ENCODE measurements at places on chromosomes 2 and 18.

DNA sequence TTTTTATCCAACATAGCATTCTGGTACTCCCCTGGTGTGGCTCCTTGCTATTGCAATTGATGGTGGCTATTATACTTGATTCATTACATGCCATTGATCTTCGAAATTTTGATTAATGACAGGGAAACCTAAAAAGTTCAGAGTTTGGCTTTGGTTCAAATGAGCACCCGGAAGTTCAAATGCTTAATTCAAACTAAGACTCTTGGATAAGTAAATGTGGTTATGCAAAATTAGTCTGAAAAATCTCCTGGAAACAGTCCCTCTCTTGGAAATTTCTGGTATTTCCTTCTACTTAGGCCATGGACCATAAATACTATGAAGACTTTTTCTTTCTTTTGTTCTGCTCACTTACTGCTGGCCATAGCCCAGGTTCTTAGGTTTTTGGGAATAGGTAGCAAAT is 65.3 kb upstream of the SMIM21 start:
- no peak for DNase-seq

GRCh38 chr2:32166115-32166574 is 481 bp downstream of the SLC30A6 start:
- DNase-seq, result no peak

DNA sequence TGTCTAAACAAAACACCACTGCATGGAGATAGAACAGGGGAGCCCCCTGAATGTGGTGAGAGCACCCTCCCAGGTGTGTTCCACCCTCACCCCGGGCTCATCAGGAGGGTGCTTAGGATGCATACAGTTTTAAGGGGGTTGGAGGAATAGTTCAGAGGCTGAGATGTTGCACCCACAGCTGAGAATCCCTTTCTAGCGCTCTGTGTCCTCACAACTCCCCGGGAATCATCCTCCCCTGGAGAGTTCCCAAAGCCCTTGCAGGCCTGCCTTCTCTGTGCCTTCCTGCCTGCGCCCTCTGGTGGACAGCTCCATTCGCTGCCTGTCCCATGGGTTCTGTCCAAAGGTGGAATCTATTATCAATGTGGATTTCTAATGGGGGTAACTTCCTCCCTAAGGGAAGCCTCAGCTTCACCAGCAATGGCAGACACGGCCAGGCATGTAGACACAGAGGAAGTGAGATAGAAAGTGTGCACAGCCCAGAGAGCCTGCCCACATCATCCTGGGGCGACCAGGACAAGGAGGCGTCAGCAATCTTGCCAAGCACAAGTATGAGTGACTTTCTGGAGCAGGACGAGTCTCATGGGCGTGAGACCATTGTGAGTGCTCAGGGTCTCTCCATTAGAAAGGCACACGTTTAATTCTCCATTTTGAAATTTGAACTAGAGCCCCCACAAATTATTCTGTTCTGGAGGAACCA is 1.2 kb upstream of the UGT1A5 start:
- DNase-seq, result peak; percentile 52

GRCh38 chr2:85678377-85678776 is 10.4 kb upstream of the SFTPB start:
- no peak for DNase-seq

- no peak for DNase-seq
Measured at GRCh38 chr2:6812857-6813530, 52.7 kb downstream of the CMPK2 start.

DNA sequence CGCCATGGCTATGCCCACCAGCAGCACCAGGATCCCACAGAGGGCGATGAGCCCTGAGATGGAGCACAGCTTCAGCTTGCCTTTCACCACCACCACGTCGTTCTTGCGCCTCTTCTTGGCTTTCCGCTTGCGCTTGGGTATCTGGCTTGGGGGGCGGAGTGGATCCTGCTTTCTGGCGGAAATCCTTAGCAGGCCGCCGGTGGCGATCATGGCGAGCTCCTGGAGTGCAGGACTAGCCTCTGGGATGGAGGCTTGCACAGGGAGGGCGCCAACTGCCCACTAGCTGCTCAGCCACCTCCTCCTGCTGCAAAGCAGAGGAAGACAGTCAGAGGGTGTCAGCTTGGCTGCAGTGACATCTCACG is 3.5 kb downstream of the TMEM200C start:
- no peak for DNase-seq

DNA sequence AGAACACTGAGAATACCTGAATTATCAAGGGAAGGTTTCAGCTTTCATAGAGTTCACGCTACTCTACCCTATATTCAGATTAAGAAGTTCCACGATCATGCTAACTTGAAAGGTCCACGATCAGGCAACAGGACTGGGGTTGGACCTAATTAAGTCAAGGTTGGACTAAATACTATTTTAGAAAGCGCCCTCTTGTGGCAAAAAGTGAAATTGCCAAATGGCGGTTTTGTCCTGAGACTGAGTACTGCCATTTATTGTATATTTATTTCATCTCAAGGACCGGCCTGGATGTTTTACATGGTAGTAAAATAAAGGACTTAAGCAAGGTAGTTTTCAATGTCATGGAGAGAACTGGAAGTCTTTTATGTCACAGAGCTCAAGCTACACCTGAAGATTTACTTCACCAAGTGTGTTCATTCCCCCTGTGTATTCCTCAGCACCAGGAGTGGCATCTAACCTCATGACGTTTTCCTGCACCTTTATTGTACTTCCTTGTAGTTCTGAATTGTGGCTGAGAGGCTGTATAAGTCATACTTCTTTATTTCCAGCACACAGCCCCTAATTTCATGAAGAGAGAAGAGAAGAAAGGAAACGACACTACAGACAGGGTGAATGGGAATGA is 56.8 kb downstream of the SRD5A2 start:
- DNase-seq, result no peak

DNA sequence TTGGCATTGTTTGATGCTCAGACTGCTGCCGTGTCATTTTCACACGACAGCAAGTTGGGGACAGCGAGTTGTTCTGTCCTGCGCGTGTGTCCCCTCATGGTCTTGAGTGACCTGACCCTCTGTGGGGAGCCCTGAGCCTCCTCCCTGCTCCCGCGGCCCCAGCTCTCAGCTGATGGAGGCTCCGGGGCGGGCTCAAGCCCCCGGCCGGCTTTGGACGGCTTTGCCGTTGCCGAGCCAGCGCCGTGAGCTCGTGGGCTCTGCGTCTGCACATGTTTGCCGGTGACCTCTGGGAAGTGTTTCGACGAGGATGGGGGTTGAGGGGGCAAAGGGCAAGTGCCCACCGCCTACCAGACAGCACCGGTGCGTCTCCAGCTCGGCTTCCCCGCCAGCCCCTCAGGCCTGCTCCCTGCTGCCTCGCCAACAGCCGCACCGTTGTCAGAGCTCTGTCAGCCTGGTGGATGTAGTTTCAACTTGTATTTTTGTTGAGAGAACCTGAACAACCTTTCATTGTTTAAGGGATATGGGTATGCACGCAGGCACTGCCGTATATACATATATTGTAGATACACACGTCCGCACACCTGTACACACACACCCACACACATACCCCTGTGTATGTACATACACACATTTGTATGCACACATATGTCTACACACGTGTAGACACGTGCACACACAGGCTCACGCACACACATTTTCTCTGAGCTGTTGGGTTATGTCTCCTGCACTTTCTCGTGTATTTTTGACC is 13.7 kb downstream of the PDCD1 start:
- DNase-seq, result no peak

GRCh38 chr18:48754993-48755473 is 195.7 kb downstream of the SMAD7 start:
- DNase-seq, result no peak

- DNase-seq, result no peak
Measured at GRCh38 chr2:122873951-122874350, 1118.5 kb downstream of the TSN start.

- DNase-seq, result peak; percentile 54
Measured at GRCh38 chr18:59988098-59988706, 88.4 kb downstream of the PMAIP1 start.

- no peak for DNase-seq
Measured at GRCh38 chr18:23204589-23205235, 69.4 kb downstream of the CABLES1 start.

GRCh38 chr18:31255953-31256352 is 62.0 kb upstream of the DSG1 start:
- DNase-seq, result no peak

DNA sequence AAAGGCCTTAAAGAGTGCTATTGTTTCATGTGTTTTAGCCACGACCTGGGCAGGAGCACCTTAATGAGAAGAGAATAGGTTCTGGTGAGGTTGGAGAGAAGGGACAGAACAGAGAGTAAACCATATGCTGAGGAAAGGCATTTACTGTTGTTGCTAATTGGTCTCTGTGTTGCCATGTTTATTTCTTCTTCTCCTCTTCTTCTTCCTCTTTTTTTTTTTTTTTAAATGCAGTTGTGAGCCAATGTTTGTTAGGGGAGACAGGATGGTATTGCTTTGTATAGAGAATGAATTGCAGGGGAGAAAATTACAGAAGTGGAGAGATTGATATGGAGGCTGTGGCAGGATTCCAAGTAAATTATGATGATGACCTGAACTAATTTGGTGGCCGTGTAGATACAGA is 2.6 kb downstream of the SCN9A start:
- peak; percentile 2 for DNase-seq

GRCh38 chr2:15223887-15224286 is 337.2 kb downstream of the NBAS start:
- DNase-seq, result no peak

DNA sequence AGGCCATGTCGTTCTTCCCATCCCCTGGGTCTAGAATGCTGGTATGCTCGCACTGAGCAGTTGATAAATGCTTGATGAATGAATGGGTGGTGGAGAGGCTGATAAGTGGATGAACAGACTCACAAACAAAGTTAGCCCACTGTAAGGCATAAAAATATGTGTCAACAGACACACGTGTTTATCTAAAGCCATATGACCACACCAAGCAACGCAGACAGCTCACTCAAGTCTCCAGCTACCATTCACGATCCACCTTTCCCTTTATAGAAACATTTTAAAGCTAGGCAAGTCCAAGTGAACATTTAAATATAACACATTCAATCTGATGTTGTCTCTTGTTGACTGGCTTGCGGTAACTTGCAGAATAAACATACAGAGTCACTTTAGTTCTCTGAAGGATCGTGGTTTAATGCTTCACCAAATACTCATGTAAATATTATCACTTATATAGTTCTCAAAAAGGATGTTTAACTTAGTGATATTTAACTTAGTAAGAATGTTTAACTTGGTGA is 105.5 kb downstream of the NOL10 start:
- DNase-seq, result no peak

- peak; percentile 57 for DNase-seq
Measured at GRCh38 chr2:9757501-9758264, 85.6 kb upstream of the TAF1B start.

GRCh38 chr18:45456090-45457021 is 158.9 kb upstream of the SLC14A2 start:
- peak; percentile 91 for DNase-seq

GRCh38 chr2:162564140-162564539 is 220.2 kb downstream of the GCA start:
- DNase-seq, result no peak

GRCh38 chr2:241848761-241849615 is 9.7 kb downstream of the PDCD1 start:
- DNase-seq, result no peak

- DNase-seq, result peak; percentile 69
Measured at GRCh38 chr18:35949903-35950627, 22.4 kb upstream of the RMP24 start.

DNA sequence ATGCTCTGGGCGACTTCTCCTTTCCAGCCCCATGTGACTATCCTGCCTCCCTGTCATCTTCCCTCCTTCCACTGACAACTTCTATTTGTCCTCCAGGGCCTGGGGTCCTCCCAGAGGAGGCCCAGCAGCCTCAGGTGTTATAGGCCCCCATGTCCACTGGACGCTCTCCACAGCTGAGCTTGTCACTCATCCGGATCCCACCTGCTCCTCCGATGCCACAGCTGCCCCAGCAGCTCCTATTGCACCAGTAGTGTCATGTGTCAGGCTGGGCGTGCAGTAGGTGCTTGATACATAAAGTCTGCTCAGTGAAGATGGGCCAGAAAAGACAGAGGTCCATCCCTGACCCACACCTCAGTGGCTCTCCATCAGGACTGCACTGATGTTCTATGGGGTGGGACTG is 305.7 kb upstream of the MYT1L start:
- DNase-seq, result no peak

GRCh38 chr2:135320465-135321355 is 210.3 kb downstream of the ZRANB3 start:
- no peak for DNase-seq

DNA sequence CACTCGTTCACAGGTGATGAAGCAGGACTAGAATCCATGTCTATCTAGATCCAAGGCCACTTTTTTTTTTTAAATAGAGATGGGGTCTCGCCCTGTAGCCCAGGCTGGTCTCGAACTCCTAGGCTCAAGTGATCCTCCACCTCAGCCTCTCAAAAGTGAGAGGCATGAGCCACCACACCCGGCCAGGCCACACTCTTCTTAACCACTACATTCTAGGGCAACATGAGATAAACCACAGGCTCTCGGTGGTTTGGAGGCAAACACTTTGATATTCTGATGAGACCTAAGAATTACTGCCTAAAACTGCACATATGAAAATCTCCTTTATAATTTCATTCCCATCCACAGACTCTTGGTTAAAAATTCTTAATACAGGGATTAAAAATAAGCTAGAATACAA is 51.8 kb downstream of the USP34 start:
- no peak for DNase-seq

- no peak for DNase-seq
Measured at GRCh38 chr2:16494836-16495508, 170.7 kb downstream of the CYRIA start.

DNA sequence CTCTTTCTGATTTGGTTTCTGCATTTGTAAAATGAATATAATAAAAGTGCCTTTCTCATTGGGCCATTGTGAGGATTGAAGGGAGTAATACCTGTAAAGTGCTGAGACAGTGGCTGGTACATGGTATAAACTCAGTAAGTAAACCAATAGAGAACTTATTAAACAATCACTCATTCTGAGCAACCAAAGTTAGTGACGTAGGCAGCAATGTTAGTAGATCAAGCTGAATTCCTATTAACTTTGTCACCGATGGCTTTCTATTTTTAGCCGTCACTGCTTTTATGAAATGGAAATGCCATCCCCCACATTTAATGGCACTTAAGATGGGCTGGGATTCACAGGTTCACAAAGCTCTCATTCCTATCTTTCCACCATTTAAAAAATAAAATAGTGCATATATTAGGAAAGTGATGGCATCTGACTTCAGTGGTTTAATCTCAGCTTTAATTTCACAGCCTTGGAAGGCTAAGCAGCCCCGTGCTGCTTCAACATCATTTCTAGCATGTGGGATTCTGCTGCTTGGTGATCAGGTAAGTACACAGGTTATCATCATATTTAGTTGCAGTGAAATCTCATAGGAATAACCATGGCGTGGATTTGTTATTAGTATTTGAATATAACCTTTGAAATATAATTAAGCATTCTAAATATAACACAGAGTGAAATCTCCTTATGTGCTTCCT is 17.6 kb upstream of the PPP4R1 start:
- no peak for DNase-seq

- no peak for DNase-seq
Measured at GRCh38 chr18:25233528-25234321, 118.2 kb downstream of the ZNF521 start.

- no peak for DNase-seq
Measured at GRCh38 chr2:151808258-151809072, 19.8 kb downstream of the ARL5A start.

GRCh38 chr2:111157071-111157661 is 36.5 kb downstream of the BCL2L11 start:
- no peak for DNase-seq

Measured in NCI-H1092 treated with DMSO at 0.1 percent for 48 hours (cell line).